Cardiac ventricle fibroblast (primary cell): ENCODE measurements at places on chromosomes 1 and 21. TPM values are rescaled to one million over a fixed set of nuclear protein-coding genes. Genes with fewer than 3 reads are reported as not detected.

CYP4B1 gene
- total RNA-seq, result 0.64 TPM in 1 of 2 replicates, not detected in the other

ORC1 gene
- 0.34 and 0.50 TPM in 2 replicates for total RNA-seq

PADI3 gene
- total RNA-seq, result not detected in 2 replicates

DIO1 gene
- total RNA-seq, result not detected in 2 replicates

RNU1-2 gene
- total RNA-seq, result under 0.01 TPM in 2 replicates

MYOM3 gene
- not detected in 2 replicates for total RNA-seq
